ENCODE measurements at places on chromosomes 12 and 14.

GRCh38 chr12:118193477-118193876, 57.6 kb downstream of the PEBP1 start:
- no peak for DNase-seq

DNA sequence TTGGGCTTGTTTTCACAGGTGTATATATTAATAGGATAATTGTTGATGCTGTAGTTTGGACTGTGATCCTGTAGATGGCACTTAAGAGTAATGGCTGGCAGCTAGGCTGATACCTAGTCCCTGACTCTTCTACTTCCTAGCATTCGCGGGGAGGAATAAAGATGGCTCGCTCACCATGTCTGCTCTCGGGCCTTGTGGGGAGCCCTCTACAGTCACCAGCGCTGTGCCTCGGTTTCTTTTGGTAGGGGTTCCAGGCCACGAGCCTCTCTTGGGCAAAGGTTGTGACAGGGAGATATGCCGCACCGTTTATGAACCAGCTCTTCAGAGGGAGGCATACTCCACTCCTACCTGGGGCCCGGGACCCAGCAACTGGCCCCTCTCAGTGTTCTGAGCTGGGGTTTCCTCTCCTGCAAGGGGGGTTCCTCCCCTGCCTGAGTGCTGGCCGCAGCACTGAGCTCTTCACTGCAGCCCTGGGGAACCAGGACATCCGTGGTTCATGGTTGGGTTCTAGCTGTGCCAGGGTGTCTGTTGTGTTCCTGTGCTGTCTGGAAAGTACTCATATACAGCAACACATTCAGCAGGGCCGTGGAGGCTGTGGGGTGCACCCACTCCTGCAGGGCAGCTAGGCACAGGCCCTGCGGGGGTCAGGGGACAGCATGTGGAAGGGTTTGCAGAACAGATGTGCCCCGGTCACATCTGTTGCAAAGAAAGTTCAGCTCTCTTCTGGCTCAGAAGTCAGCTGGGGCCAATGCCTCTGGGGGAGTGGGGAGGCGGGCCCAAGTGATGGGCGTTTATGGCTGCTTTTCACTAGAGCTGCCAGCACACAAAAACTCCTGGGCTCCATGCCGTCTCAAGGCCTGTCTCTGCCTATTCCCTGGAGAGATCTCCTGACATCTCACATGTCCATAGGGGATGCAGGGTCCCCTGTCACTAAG, 147.9 kb downstream of the PPFIA2 start:
- DNase-seq, result no peak

DNA sequence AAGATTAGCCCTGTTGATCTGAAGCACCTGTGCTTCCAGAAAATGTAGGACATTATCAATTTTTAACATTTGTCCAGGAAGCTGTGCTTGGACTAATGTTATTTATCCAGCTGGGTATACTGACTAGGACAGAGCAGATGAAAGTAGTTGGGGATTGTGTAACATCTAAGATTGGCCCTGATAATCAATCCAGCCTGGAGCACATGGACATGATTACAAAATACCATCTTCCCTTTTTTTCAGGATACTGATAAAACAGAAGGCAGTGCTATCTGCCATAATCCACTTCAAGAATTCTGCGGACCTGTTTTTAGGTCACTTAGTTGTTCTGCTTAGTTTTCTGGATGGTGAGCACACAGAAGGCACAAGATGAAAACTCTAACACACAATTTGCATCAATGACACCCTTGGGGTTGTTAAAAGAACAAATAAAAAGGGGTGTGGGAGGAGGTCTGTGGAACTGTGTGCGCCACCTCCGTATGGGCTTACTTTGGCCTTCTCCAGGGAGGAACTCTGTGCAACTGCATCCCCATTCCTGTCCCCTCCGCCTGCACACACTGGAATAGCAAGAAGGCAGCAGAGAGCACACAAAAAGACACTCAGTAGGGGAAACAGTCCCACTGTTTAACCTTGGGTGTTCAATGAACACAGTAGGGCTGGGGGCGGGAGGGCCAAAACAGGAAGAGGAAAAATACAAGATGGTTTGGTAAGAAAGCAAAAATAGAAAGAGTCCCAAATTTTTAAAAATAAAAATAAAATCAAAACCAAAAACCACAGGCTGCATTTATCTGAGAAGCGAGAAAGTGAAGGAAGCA, 31.1 kb upstream of the DUSP6 start:
- DNase-seq, result no peak

DNA sequence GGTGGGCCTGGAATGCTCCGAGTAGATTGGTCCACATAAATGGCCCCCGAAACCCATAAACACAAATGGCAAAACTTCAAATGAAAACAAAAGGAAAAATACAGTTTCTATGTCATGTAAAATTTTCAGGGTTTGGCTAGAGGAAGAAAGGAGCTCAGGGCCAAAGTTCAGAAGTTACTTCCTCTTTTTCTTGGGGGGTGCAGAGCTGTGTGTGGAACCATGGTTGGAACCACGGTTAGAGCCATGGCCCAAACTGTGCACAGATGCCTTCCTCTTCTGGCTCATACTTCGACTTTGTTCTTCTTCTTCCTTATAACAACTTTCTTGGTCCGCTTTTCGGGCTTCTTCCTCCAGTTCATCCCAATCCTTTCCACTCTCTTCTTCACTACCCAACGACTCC, 51.7 kb downstream of the MGST1 start:
- no peak for DNase-seq

DNA sequence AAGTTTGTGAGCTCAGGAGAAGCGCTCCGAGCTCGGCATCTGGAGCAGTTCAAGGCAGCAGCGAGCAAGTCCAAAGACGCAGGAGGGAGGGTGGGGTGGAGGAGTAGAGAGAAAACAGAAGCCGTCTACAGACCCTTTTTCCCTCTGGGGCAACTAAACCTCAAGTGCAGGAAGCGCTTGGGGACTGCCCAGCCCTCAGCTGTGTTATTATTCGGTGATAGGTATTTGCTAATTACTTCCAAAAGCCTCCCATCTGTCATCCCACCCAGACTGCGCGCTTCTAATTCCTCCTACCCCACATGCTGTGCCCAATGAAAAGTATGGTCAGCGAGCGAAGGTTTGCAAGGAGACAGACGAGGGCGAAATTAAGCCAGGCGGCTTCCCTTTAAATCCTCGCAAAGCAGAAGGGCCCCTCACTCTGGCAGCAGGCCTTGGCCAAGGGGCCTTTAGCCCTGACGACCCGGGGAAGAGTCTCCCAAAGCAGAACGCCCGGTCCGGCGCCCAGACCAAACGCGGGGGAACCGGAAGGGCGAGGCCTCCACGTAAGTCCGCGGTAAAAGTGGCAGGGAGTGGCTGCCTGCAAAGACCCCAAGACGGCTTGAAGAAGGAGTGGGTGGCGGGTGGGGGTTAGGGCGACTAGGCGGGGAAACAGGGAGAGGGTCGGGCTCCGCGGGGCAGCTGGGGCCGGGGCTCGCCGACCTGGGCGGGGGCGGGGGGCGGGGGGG, 507 bp upstream of the CD9 start:
- no peak for DNase-seq

DNA sequence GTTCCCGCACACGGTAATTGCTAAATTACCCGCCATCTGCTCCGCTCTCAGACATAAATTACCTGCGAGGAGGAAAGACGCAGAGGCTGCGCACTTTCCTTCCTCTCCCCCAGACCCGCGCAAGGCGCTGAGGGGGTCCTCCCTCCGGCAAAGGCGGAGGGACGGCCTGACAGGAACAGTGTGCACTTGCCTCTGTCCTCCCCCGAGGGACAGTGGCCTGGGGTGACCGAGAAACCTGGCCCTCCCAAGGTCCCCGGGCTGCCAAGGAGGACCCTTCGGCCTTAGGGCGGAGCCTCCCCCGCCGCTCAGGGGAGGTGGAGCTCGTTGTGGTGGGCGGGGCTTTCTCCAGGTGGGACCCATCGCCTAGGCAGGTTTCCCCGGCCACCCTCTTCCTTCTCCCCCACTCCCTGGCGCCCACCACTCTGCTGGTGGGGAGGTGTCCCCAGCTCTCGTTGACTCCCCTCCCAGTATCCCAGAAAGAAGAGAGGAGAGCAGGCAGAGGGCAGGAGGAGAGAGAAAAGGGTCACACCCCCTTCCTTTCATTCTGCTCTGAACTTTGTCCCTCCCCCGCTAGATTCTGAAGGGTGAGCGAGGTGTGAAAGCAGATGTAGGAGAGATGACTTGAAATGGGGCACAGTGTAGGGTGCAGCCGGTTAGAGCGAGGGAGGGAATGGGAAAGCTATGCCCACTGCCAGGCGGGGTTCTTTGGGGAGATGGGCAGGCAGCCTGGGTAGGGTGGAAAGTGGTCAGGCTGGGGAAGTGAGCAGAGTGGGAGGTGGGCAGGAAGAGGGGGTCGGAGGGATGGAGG, 11.4 kb upstream of the CALCOCO1 start:
- DNase-seq, result no peak

DNA sequence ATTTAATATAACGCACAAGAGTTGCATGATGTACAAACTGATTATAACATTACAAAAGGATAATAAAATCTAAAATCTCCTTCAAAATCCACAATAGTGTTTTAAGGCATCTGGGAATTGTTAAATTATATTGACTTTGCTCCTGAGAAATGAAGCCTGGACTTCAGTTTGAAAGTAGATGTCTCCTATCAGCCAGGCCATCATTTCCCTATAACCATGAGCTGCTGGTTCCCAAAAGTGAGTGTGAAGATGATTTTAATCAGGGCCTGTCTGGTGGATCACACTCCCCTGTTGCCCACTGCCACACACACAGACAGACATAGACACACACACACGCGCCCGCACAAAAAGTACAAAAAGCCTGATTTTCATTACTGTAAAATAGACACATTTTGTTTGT, 480.7 kb downstream of the RPS29 start:
- DNase-seq, result no peak

Measured in stimulated activated CD4-positive, alpha-beta T cell treated with anti-CD3 and anti-CD28 coated beads, Interleukin-15, amount 100 ng/mL, for 48 hours (primary cell).